Heart right ventricle (tissue), 16 donors: ENCODE measurements at places on chromosomes 16 and 17.

DNA sequence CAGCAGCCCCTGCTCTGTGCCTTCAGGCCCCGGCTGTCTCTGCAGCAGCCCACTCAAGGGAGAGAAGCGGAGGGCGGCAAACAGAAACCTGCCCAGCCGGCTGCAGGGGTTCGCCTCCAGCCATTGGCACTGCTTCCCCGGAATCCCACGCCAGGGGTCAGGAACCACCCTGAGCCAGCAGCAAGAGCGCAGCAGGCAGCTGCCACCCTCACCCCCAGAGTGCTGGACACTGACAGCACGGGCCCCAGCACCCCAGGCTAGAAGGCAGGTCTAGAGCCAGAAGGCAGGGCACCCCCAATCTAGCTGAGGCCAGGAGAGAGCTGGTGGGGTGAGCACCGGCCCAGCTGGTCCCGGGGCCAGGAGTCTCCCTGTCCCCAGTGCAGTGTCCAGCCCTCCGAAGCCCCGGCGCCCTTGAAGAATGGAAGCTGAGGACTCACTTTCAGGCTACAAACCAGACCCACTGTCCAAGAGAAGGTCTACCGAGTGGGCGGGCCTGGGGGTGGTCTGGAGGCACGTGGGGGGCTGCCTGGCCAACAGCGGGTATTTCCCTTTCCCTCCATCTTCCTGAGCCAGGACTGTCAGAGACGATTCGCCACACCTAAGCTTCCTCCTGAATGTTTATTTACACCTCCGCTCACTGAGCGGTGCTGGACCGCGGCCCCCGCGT, 8.4 kb downstream of the UBALD2 start:
- DNase-seq: no peak

DNA sequence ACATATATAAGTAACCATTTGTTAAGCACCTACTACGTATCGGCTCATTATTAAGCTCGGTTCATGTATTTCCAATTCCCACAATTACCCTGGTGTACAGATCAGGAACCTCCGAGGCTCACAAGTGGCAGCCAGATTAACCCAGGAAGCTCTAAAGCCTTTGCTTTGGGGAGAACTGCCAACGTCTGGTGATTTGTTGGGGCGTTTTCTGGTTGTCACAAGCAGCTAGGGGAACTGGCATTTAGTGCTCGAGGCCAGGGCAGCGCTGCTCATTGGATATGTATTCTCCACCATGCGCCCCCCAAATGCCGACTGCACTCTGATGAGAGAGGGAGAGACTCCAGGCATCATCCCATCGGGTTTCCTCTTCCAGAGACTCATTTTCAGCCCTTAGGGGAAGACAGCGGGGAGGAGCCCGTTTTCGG, 541 bp downstream of the ZNF18 start:
- no peak for DNase-seq

DNA sequence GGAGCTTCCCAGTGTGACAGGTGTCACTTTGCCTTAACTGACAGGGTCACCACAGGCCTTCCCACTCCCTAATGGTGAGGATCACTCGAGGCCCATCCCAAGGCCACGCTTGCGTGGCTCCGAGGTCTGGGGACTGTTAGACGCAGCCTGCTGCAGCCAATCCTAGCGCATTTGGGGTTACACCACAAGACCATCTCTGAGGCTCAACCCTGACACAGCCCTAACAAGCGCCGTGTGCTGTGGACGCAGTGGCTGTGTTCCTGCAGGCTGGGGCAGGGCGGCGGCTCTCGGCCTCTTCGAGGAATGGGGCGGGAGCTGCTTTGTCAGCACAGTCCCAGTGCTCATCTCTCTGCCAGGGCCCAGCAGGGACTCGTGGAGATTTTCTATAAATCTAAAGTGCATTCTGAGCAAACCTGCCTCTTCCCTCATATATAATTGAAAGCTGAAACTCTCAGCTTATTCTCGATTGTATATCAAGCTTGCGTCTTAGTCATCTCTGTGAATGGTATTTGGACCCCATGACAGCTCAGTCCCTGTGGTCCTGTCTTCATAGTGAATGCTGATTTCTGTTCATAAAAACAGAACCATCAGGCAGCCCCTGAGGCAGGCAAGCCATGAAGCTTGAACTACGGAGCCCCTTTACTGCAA, 65.8 kb upstream of the CHMP6 start:
- no peak for DNase-seq

DNA sequence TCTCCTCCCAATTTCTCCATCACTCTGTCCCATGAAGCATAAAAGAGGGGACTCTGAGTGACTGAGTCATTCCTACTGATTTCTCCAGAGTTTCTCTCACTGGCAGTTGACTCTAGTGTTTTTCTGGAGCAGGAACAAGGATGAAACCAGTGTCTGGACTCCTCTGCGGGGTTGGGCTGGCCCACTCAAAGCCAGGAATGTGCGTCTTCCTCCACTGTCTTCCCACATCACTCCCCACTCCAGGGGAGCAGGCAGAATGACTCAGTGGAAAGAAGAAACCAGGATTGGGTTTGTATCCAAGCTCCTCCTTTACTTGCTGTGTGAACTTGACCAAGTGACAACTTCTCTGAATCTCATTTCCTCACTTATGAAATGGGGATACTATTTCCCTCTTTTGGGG, 497.5 kb upstream of the SALL1 start:
- no peak for DNase-seq

GRCh38 chr17:29760279-29761039, 137.7 kb upstream of the CORO6 start:
- no peak for DNase-seq

DNA sequence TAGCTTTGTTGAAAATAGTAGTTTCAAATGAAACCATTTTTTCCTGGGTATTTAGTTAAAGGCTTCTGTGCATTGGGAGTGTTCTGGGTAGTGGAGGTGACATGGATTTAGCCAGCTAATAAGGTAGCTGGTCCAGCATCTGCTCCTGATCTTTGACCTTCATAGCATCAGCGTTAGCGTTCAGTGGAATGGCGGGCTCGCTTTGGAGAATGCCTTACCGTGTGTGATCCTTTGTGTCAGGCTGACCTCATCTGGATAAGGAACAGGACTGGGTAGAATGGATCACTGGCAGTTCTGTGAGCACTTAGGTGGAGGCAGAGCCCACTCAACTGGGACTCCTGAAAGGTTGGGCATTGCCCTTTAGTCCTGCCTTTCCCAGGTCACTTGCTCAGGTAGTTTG, 3.7 kb downstream of the SAP30BP start:
- DNase-seq: no peak

GRCh38 chr17:71247441-71248015, 873.3 kb upstream of the SOX9 start:
- no peak for DNase-seq

- DNase-seq: no peak
These were observed 20.0 kb upstream of the UBE2I start for GRCh38 chr16:1289477-1289866.

- DNase-seq: no peak
These were observed 6.3 kb downstream of the CREBBP start for GRCh38 chr16:3874242-3874641.

DNA sequence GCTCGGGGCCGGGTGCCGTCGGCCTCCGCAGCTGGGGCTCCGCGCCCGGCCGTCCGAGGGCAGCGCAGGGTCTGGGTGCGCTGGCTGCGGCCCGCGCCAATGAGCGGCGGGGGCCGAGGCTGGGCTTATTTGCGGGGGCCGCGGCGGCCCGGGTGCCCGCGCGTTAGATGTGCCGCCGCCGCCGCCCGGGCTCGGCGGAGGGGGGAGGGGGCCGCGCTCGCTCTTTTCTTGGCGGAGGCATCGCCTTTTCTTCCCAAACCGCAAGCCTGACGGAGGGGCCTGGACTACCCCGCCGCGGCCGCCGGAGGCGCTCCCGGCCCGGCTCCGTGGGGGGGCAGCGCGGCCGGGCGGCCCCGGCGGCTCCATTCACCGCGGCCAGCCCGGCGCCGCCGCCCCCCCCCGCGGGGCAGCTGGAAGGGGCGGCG, at the start of gene NOTUM:
NOTUM (minus strand) TSS at position 101 of the 425 bp plus-strand sequence. CDS start 278 bp downstream, outside the sequence.
- no peak for DNase-seq

- DNase-seq: peak; percentile 66
These were observed 9.0 kb upstream of the G6PC1 start for GRCh38 chr17:42891539-42892152.

- DNase-seq: no peak
These were observed 55.1 kb downstream of the EMP2 start for GRCh38 chr16:10525214-10525825.

GRCh38 chr17:15432807-15433611, 34.4 kb downstream of the CDRT4 start:
- no peak for DNase-seq

DNA sequence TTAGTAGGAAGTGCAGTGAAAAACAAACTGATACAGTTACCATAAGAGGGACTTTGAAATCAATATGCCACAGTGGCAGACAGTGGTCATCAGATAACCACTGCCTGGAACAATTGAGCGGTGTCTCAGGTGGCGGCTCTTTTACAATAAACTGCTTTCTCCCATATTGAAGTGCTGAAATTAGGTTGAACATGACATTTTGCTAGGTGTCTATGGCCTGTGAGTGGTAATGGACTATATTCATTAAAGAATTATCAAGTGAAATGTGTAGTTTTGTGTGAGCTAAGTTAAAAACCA, 214.7 kb downstream of the RPTOR start:
- DNase-seq: no peak

GRCh38 chr17:46020023-46020761, 21.1 kb downstream of the STH start:
- no peak for DNase-seq

GRCh38 chr17:55286681-55287589, 22.2 kb downstream of the HLF start:
- no peak for DNase-seq

GRCh38 chr17:29420128-29420527, 30.0 kb downstream of the TAOK1 start:
- DNase-seq: no peak

- DNase-seq: no peak
These were observed 198.3 kb downstream of the SPECC1 start for GRCh38 chr17:20207262-20207985.

DNA sequence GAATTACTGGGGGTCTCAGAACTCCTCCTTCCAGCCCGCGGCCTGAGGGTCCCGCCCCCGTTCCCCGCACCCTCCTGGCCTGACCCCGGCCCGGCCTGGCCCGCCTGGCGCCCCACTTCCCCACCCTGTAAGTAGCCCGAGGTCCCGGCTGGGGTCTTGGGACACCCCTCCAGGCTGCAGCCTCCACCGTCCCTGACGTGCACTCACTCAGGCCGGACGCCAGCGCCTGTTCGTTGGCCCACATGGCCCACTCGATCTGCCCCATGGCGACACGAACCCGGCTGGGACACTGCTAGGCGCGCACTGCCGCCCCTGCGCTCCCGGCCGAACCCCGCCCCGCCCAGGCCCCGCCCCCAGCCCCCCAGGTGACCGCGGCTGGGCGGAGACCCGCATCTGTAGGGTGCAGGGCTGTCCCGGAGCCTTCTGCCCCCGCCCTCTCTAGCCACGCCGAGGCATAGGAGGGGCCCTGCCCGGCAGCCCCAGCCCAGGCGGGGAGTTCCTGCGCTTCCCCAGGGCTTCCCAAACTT, at the start of gene CYBA:
CYBA (minus strand) TSS at position 305 of the 527 bp plus-strand sequence; CDS start at position 265, 40 bp downstream.
- peak; percentile 81 for DNase-seq

GRCh38 chr17:4405699-4406098, 28.0 kb upstream of the SPNS3 start:
- DNase-seq: no peak

GRCh38 chr16:86520317-86521210, 10.2 kb downstream of the FOXF1 start:
- no peak for DNase-seq

- no peak for DNase-seq
These were observed 12.8 kb upstream of the GNG13 start for GRCh38 chr16:813204-813915.

GRCh38 chr17:68200689-68201417, 47.0 kb upstream of the AMZ2 start:
- peak; percentile 68 for DNase-seq

GRCh38 chr17:64074704-64075426, 54.4 kb upstream of the ICAM2 start:
- DNase-seq: no peak

DNA sequence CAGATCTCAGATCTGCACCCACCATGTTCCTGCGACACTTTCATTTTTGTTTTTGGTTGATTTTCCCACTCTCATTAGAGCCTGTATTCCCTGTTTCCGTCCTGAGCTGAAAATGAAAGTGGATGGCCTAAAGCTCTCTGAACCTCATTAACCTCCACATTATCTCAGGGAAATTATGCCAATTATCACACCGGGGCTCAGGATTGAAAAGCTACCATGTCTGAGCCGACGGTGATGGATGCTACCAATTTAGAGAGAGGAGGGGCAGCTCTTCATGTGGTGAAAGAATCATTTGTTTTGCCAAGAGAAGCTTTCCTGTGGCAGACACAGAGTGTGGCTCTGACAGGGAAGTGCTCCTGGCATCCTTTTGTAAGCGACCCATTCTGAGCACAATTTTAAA, 410.4 kb upstream of the CDH11 start:
- DNase-seq: no peak

- peak; percentile 48 for DNase-seq
These were observed 27.9 kb upstream of the C16orf95 start for GRCh38 chr16:87344931-87345631.

DNA sequence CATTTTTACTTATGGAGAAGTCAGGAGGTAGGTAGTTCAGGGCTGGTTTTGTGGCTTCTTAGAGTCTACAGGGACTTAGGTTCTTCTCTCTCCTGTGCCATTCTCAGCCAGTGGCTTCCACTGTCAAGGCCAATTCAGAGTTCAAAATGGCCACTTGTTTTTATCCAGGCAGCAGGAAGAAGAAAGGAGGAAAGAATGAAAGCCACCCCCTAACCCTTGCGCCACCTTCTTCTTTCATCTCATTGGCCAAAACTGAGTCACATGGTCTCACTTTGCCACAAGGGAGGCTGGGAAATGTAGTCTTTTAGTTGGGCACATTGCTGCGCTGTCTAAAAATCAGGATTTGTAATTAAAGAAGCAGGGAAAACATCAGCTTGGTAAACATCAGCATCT, 60.8 kb upstream of the MED9 start:
- no peak for DNase-seq

DNA sequence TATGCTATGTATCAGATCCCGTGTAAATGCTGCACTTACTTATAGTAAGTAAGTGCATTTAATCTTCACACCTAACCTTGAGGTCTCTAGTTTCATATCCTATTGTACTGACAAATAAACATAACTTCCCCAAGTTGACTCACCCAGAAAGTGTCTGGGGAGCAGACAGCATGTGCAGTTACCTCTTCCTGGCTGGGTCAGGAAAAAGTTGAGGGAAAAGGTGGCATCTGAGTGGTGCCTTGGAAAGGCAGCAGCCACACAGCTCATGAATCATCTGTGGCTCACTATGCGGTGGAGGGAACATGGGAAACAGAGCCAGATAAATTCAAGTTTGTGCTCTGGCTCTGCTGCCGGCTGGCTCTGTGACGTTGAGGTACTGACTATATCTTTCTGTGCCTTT, 382.0 kb upstream of the DYNLRB2 start:
- no peak for DNase-seq
